ENCODE measurements at places on chromosomes 6 and 20.

GRCh38 chr6:42899871-42900270 is 16.0 kb upstream of the PTCRA start:
- no peak for DNase-seq

DNA sequence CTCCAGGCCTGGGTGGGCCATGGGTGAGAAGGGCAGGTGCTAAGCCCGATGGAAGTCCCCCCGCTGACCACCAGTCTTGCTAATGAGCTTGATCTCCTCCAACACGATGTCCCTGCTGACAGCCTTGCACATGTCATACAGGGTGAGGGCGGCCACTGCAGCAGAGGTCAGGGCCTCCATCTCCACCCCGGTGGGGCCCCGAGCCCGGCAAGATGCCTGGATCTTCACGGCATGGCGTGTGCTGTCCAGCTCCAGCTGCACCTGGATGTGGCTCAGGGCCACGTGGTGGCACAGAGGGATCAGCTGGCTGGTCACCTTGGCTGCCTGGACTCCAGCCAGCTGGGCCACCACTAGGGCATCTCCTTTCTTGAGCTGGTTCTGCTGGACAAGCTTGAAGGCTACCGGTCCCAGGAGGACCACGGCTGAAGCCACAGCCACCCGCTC is 27.9 kb downstream of the MOCS1 start:
- no peak for DNase-seq

DNA sequence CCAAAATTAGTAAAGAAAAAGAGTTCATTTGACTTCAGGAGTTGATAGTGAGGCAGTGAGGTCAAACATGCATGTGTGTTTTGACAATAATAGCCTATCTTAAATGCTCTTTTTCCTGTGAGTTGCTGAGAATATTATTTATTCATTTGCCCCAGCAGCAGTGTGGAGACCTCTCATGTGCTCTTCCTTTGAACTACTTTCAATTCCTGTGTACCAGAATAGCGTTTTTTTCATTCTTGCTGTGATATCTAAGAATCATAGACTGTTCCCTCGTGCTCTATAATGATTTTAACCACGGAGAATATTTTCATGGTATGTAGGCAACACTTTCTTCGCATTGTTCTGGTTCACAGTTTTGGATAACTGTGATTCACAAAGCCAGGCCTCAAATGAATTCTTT is 5.2 kb downstream of the CDYL start:
- DNase-seq: peak; percentile 54

- DNase-seq: peak; percentile 30
Observed at GRCh38 chr6:160520043-160520904, 143.8 kb downstream of the LPA start.

- DNase-seq: no peak
Observed at GRCh38 chr6:169805242-169805838, 53.9 kb downstream of the ERMARD start.

DNA sequence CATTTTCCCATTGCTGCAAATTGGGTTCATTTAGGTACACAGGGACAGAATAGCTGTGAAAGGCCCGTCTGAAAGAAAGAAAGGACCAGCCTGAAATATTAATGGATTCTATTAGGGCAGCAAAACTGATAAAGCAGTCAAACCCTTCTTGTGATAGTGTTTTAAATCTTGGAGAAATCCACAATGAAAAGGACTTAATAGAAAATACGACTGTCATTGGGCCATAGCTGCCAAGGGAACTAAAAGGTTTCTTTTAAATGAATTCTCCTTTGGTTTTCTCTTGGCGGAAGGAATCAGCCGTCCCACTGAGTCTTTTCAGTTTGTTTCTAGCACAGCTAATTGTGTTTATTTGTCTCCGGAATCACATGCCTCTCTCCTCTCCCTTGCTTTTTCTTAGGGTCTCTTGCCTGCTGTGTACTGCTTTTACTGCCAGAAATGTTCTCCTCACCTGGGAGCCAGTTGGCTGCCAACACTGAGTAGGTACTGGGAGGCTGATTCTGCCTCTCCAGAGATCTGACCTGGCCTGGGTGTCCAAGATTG is 11.3 kb downstream of the PAQR8 start:
- DNase-seq: no peak

DNA sequence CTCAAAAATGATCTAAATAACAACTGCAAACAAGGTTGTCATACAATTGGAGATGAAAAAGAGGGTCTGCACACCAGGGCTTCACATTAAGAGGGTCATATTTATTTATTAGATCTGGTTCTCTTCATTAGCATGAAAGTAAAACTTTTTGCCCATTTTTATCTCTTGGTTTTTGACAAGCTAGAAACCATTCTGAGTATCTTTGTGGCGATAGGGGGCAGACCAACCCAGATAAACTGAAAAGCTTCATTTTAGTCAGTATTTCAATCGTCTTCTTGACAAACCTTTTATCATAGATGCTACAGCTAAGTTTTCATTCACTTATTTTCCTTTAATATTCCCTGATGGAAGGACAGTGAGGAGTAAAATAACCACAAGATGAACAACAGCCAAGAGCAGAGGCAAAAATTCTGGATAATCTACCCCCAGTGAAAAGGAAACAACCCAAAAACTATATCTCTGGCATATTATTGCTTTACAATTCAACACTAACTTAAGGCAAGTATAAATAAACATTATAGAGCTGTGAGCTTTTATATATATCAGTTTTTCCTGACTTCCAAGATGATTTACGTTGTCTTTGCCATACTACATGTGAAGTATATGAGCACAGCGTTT is 45.2 kb downstream of the THEMIS start:
- no peak for DNase-seq

- no peak for DNase-seq
Observed at GRCh38 chr6:73309535-73309784, 44.6 kb downstream of the DPPA5 start.

DNA sequence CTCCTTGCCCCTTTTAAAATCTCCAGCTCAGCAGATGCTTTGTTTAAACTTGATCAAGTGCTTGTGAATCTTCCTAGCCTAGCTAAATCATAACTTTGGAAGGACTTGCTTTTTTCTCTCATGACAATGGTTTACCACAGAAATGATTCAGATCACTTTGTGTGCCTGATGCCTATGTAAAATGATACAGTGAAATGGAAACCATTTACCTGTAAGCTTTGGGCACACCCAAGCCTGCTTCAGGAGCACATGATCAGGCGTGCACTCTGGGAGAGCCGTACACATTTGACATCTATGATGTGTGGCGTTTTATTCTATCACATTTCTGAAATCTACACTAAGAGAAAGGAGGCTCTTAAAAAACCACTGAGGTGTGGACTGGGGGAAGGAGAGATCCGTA is 41.1 kb downstream of the PTPN1 start:
- no peak for DNase-seq

GRCh38 chr6:105384004-105384403 is 18.9 kb downstream of the PREP start:
- no peak for DNase-seq

DNA sequence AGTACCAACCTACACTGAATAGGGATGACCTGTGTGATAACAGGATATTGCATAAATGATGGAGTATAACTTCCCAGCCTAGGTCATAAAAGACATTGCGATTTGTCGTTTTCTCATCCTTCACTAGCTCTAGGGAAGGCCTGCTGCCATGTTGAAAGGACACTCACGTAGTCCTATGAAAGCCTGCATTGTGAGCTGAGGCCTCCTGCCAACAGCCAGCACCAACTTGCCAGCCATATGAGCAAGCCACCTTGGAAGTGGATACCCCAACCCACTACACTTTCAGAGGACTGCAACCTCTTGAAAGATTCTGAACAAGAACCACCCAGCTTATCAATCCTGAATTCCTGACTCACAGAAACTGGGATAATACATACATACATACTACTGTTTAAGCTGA is 3.5 kb upstream of the PANK2 start:
- no peak for DNase-seq

GRCh38 chr6:75081921-75082320 is 123.9 kb downstream of the COL12A1 start:
- DNase-seq: no peak

DNA sequence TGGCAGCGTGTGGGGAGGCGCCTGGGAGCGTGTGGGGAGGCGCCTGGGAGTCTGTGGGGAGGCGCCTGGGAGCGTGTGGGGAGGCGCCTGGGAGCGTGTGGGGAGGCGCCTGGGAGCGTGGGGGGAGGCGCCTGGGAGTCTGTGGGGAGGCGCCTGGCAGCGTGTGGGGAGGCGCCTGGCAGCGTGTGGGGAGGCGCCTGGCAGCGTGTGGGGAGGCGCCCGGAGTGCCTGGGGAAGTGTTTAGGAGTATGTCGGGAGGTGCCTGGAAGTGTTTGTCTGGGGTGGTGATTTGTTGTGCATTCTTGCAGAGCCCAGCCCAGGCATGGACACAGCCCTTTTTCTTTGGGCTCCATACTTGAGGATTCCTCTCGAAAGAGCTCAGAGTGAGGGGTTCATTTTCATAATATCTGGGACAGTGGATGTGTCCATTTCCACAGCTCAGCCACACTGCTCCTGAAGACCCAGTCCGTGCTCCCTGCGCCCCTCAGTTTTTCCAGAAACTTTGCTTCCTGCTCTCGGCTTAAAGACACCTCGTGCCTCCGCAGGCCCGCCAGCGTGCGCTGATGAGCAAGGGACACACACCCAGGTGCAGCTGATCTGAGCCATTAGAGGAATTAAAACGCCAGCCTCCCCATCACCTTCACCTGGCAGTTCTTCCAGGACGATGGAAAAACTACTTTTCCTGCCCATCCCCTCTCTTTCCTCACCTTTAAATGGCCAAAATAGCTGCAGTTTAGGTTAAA is 172.2 kb upstream of the THBS2 start:
- no peak for DNase-seq

DNA sequence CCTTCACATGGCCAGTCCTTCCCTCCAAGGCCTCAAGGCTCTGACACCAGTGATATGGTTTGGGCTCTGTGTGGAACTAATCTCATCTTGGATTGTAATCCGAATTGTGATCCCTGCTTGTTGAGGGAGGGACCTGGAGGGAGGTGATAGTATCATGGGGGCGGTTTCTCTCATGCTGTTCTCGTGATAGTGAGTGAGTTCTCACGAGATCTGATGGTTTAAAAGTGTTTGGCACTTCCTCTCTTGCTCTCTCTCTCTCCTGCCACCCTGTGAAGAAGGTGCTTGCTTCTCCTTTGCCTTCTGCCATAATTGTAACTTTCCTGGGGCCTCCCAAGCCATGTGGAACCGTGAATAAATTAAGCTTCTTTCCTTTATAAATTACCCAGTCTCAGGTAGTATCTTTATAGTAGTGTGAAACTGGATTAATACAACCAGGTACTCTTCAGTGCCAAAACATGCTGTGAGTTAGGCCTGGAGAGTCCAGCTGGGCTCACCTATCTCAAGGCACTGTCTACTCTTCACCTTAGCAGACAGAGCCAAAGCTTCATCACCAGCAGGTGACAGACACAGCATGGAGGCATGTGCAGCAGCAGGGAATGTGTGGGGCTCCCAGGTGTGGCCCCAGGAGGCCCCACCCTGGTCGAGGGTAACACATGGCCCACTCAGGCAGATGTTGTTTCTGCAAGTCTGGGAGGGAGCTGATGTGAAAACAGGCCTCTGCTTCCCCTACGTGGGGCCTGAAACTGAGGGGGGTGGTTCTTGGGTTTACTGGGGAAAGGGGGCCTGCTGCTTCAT is 97.5 kb upstream of the CDYL start:
- no peak for DNase-seq

GRCh38 chr20:47704746-47705496 is 80.4 kb downstream of the SULF2 start:
- no peak for DNase-seq

Measured in OCI-LY7 (cell line).